ENCODE measurements at places on chromosomes 1 and 21. TPM values are rescaled to one million over a fixed set of nuclear protein-coding genes. Genes with fewer than 3 reads are reported as not detected.

DMRTA2 gene
- 0.18 TPM for total RNA-seq

CYP2J2 gene
- 0.09 TPM for total RNA-seq

TMEM79 gene
- total RNA-seq = 1.4 TPM

FYB2 gene
- not detected for total RNA-seq

GPR37L1 gene
- total RNA-seq = not detected

UBR4 gene
- 142 TPM for total RNA-seq

KRTAP12-2 gene
- total RNA-seq = not detected

CCDC185 gene
- not detected for total RNA-seq

CHRM3 gene
- total RNA-seq = not detected

ERICH3 gene
- total RNA-seq = not detected

PLA2G2F gene
- total RNA-seq = not detected

CADM3 gene
- 6.0 TPM for total RNA-seq

ORC1 gene
- 12.6 TPM for total RNA-seq

KCNC4 gene
- 6.8 TPM for total RNA-seq

Measured in fibroblast of the aortic adventitia (primary cell).